Heart right ventricle (tissue), 16 donors: ENCODE measurements at places on chromosomes 12 and 14. TPM values are rescaled to one million over a fixed set of nuclear protein-coding genes. Genes with fewer than 3 reads are reported as not detected.

The SLCO1B1 gene
- polyA plus RNA-seq: not detected

- DNase-seq: peak; percentile 79
Measured at GRCh38 chr12:96239711-96240635, 45.8 kb downstream of the ELK3 start.

DNA sequence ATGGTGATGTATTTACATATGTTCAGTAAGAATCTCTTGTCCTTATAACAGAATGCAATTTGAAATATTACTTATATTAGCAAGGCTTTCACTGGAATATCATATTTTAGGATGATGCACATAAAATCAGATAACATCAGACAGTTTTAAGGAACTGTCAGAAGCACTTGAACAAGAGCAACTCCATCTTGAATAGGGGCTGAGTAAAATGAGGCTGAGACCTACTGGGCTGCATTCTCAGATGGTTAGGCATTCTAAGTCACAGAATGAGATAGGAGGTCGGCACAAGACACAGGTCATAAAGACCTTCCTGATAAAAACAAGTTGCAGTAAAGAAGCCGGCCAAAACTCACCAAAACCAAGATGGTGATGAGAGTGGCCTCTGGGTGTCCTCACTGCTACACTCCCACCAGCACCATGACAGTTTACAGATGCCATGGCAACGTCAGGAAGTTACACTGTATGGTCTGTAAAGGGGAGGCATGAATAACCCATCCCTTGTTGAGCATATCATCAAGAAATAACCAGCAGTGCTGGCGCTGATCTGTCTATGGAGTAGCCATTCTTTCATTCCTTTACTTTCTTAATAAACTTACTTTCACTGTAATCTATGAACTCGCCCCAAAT lies 27.6 kb upstream of the ETV6 start:
- DNase-seq: no peak

DNA sequence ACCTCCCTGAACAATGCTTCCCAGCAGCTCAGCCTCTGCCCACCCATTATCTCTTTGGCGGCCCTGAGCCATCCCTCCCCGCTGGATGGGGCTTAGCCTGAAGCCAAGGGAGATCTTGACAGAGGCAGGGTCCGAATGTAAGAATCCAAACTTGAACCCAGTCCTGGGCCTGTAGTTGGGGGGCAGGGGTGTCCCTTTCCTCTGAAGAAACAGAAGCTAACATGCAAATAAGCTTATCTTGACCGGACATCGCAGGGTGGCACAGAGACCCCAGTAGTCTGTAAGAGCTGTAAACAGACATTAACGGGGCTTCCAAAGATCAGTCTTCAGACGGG lies 6.0 kb downstream of the DLK1 start:
- no peak for DNase-seq

GRCh38 chr12:14366209-14367039 lies 942 bp downstream of the ATF7IP start:
- DNase-seq: no peak

DNA sequence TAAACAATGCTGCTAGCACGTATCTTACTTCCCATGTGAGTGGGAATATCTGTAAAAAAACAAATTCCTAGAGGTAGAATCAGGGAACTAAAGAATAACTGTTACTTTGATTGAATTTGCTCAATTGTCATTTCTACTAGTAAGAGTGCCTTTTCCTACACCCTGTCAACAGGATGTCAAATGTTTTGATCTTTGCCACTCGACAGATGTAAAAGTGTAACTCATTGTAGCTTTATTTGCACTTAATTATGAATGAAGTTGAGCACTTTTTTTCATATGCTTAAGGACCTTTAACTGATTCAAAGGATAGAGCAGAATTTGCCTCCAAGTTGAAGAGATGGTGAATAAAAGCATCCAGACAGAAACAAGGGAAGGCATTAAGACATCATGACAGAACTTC lies 104.5 kb downstream of the PPP1R12A start:
- DNase-seq: no peak

DNA sequence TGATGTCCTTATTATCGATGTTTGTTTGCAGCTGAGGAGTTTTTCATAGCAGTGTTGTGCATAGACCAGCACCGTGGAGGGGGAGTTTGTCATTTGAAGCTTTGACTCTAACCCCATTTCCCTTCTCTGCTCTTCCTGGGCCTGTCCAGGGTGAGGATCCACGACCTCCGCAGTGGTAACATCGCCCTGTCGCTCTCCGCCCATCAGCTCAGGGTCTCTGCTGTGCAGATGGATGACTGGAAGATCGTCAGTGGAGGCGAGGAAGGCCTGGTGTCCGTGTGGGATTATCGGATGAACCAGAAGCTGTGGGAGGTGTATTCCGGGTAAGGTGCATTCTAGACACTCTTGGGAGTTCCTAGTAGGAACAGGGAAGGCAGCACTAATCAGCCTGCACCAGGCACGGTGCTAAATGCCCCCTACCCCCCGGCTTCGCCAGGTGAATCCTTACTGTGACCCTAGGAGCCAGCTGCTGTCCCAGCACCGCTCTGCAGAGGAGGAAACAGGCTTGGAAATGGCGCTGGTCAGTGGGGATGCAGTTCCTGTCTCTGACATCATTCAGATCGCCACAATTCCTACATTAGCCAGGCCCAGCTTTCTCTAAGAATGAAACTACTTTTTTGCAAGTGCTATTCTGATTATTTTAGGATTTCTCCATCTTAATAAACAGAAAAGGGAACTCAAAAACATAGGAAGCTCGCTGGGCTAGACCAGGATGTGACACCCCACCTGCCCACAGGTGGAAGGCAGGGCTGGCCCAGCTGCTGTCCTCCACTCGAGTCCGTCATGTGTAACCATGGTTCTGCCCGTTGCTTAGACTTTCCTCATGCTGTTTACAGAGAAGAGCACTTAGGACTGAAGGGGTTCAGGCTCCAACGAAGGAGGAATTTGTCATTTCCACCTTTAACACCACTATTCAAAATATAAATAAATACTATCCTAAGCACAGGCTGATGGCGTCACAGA lies 74.9 kb downstream of the TESC start:
- DNase-seq: no peak

The TSPAN11 gene
- 0.67 TPM for polyA plus RNA-seq

DNA sequence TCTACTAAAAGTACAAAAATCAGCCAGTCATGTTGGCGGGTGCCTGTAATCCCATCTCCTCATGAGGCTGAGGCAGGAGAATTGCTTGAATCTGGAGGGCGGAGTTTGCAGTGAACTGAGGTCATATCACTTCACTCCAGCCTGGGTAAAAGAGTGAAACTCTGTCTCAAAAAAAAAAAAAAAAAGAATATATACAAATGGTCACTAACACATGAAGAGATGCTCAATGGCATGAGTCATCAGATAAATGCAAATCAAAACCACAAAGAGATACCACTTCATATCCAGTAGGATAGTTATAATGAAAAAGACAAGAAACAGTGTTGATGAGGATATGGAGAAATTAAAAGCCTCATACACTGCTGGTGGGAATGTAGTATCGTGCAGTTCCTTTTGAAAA lies 33.6 kb upstream of the METAP2 start:
- no peak for DNase-seq

DNA sequence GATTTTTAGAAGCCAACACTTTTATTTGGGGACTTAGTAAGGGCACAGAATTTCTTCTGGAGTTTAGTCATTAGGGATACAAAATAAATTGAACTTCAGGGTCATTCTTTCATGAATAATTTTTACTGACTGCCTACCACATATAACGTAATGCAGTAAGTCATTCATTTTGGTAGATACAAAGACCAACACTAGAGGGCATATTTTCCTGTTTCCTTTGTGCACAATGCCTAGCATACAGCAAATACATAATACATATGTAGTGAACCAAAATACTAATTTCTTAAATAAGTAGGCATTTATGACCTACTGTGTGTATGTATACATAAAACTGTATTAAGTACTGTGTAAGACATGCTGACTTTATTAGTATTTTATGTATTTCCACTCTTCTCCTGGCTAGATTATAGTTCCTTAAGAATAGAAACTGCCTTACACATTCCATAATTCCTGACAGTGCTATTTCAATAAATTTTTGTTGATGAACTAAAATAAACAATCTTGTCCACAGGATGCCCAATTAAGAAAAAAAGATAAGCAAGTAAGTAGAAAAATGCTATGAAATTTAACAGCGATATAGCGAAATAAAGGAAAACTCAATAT lies 47.9 kb downstream of the PPP1R12A start:
- DNase-seq: no peak

The PLA2G1B gene
- 0.22 TPM for polyA plus RNA-seq

DNA sequence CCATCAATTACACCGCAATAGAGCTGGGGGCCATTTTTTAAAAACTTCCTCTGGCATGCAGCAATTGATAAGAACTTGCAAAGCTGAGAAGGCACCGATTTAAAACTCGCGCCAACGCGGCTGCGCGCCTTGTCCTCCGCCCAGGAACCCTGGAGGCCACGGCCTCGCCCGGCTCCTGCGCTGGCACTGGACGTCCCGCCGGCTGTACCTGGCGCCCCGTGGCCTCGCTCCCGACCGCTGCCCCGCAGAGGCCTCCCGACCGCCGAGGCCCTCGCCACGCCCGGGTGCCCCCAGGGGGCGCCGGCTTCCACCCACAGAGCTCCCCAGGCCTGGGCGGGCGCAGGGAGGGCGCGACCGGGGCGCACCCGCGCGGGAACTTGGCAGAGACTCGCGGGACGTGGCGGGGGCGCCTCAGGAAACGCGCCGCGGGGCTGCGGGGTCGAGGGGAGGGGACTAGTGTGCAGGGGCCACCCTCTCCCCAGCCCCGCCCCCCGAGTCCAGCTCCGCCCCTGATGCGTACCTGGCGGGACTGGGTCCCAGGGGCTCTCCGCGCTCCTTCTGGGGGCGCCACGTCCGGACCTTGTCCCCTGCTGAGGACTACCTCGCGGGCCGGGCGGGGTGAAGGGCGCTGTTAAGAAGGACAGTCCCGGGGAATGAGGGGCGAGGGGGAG lies 65.7 kb downstream of the TNFAIP2 start:
- DNase-seq: peak; percentile 31

DNA sequence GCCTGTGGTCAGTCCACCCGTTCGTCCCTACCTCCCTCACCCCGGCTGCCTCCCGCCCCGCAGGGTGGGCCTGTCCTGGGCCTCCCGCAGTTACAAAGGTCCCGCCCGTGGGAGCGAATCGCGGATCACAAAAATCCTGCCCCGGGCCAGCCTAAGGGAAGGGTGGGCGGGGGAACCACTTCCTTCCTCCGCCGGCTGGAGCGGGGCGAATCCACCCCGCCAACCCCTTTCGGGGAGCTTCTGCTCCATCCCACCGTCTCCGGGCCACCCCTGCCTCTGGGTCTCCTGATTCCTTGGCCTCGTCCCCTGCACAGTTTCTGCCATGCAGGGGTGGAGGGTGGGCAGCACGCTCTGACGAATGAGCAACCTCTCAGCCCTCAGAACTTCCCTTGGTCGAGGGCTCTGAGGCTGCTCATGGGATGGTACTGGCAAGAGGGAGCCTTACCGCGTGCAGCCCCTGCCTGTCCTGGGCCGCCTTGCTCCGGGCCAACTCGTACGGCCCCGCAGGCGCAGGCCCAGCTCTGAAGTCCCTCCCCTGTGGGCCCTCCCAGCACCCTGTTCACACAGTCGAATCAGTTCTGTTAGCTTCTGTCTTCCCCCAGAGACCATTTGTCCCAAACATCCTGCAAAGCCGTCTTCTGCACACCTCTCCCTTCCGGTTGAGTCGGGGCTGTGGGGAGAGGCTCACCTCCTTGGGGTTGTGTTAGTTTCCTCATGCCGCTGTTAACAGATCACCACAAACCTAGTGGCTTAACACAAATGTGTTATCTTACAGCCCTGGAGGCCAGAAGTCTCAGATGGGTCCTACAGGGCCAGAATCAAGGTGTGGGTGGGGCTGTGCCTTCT lies 589 bp upstream of the HVCN1 start:
- peak; percentile 75 for DNase-seq

DNA sequence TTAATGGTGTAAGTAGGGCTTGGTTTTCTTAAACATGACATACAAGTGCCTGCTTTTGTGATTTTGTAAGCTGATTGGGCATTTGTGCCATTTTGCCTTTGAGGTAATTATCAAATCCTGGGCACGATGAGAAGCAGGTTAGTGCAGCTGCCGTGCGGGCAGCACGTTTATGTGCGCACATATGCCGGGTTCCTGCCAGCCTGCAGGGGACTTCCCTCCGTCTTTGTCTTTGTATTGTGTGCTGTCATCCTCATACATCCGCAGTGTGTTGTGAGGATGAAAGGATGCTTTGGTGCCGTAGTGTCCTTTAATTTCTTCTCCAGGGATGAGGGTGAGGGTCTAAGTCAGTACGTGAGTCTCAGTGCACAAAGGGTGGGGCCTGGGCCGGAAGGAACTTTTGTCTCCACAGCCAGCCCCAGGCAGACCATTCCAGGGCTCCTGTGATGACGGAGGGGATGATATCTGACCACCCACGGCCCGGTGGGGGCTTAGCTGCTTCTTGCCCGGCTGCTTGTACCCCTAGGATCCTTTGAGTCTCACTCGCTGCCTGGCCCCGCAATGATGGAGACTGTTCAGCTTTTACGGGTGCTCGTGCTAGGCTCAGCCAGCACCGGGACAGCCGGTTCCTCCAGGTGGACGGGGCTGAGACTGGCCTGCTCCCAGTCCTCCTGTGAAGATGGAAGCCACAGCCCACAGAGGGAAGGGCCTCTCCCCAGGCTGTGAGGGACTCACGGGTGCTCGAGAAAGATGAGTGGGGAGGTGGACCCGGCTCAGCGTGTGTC lies 54.6 kb downstream of the ADGRD1 start:
- no peak for DNase-seq

The SLC25A29 gene
- polyA plus RNA-seq: 70.7 TPM

GRCh38 chr14:100410056-100410565 lies 87.0 kb downstream of the SLC25A47 start:
- no peak for DNase-seq

DNA sequence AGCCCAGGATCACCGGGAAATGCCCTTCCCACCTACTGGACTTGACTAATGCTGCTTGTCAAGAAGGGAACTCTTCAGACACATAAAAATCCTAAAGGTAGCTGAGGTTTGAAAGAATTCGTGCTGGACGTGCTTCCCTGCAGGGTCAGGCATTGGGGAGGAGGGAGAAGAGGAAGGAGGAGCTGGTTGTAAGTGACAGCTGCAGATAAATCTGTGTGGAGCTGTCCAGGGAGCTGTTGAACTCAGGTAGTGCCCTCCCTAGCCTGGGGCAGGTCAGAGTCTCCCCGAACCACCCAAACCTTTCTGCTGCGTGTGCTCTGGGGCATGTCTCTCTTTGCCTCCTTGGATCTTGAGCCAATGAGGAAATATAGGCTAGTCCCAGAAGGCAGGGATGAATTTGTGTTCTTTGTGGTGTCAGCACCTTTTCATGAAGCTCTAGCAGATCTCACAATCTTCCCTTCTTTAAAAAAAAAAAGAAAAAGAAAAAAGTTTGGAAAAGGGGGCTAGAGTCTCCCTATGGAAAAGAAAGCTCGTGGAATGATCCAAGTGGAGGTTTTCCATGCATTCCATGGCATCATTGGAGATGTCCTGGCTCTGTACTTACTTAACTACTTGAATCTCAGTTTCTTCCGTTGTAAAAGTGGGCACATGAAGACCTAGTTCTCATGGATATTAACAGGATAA lies 23.6 kb upstream of the FOS start:
- no peak for DNase-seq

DNA sequence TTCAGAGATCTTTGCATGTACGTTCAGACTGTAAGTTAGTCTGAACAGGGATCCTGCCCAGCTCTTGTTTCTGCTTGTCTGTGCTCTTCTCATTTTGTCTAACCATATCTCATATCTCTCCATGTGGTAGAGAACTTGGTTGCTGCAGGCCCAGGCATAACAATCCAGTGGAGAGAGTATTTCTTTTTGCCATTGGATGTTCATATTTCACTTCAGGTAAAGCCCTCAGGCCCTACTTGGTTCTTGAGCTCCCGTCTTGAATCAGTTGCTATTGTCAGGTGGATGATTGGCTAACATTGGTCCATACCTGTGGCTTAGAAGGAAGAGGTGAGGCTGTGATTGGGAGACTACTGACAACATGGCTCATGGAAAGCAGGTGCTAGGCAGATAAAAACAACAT lies 357.7 kb upstream of the FLRT2 start:
- no peak for DNase-seq

The GPRC5A gene
- polyA plus RNA-seq: 0.95 TPM
